ENCODE measurements at places on chromosomes 5 and 9.
A peak's percentile ranks its signal among the peaks of the same experiment; 100 is the strongest.

DNA sequence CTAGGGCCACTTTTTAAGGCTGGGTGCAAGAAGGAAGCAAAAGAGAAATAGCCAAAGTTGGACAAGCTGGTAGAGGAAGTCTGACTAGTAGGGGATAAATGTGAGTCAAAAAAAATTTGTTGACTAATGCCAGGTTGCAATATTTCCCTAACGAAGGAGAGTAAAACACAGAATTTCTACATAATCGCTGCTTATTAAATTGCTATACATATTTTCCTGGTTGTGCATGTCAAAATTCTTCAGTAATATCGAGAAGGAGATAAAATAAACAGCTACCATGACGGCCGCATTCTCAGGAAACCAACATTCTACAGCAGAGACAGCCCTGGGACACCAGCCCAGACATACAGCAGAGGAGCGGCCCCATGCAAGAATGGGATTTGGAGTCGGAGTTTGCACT is 148.3 kb downstream of the ESM1 start:
- DNase-seq: no peak

DNA sequence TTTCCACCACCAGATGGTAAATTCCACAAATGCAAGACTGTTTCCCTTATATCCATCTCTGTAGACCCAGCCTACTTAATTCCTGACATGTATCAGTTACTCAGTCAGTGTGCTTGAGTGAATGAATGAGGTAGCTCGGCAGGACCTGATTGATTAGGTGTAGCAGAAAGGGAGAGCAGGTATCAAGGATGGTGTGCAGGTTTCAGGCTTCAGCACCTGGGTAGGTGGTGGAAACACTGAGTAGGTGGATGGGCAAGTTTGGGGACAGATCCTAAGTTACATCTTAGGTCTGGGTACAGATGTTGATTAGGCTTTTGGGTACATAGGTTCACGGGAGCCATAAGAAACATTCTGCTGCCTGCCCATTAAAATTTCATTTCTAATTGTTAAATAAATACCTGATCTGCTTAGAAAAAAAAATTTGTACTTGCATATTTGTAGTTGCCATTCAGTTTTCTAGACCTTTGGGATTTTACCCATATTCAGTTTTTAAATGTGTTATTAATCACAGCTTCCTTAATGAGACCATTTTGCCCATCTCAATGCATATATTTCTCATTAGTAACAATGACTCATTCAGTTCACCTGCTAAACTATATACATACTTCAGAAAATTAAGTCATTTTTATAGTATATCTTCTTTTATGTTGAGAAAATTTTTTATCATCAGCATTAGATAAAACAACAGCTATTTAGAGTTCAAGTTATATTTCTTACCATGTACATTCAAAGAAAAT is 111.8 kb downstream of the INIP start:
- DNase-seq: no peak

DNA sequence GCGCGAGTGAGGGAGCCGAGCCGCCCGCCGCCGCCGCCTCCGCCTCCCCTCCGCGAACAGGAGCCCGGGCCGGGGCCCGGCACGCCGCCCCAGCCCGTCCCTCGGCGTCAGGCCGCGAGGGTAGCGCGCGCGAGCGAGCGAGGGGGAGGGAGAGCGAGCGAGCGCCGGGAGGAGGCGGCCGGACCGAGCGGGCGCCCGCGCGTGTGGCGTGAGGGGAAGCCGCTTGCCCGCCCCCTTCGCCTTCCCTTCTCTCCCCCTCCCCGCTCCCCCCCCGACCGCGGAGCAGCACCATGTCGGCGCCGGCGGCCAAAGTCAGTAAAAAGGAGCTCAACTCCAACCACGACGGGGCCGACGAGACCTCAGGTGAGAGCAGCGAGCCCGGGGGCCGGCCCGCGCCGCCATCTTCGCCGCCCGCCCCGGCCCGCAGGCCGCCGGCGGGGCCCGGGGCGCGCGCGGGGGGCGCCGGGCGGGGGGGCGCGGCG is 312 bp downstream of the SET start:
- peak; percentile 60 for DNase-seq

DNA sequence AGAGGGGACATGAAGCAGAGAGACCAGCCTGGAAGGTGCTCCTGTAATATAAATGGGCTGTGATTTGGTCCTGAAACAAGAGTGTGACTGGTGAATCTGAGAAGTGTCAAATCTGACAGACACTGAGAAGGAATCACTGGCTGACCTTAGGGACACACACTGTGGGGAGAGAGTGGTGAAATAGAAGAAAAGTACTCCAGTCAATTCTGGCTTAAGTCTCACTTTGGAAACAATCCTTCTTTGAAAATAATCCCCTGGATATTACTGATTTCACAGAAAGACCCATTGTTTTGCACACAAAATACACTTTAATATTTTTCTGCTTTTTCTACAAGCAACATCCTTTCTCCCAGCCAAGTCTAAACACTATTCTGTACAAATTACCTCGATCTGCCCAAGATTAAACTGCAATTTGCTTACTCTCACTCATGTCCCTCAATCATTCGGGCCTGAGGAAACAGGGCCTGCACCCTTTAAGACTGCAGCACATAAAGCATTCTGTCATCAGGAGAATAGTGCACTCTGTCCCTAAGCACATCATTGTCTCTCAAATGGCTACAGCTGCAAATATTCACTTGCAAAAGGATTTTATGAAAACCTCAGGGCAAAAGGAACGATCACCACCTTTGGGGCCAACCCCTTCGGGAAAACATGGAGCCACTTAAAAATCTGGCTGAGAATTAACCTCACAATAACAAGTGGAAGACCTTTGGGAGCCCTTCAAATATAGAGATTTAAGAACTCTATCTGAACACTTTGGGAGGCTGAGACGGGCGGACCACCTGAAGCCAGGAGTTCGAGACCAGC is 68.6 kb downstream of the MAPKAP1 start:
- DNase-seq: no peak

DNA sequence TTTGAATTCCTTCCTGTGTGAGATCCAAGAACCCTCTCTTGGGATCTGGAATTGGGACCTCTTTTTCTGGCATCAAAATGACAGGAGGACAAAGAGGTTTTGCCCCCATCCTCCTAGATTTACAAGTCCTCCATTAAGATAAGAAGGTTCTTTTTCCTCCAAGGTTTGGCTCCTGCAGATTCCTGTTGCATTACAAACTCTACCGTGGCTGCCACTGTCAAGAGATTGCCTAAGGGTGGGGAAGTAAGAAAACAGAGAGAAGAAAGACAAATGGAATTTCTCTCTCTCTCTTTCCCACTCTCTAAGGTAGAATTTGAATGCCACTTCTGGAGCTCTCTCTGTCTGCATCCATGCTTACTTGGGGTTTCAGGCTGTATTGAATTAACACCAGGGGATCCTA is 12.0 kb upstream of the SVEP1 start:
- DNase-seq: no peak

- DNase-seq: no peak
These were observed 42.7 kb upstream of the IL17B start for GRCh38 chr5:149421834-149422233.

- DNase-seq: no peak
These were observed 285.1 kb upstream of the TUT7 start for GRCh38 chr9:86639287-86639686.

DNA sequence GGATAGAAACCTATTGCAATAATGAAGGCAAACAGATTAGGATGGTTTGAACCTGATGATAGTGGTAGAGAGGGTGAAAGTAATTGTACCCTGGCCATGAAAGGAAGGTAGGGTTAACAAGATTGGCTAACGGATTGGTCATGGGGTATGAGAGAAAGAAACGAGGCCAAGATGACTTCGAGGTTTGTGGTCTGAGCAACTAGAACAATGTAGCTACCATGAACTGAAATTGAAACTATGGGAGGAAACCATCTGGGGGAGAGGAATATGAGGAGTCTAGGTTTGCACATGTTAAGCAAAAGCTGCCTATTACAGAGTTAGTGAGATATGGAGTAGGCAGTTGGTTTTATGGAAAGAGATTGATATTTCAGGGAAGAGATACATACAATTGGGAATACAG is 406.0 kb downstream of the PRELID2 start:
- no peak for DNase-seq

GRCh38 chr5:118146824-118147223 is 841.5 kb downstream of the DTWD2 start:
- DNase-seq: no peak

DNA sequence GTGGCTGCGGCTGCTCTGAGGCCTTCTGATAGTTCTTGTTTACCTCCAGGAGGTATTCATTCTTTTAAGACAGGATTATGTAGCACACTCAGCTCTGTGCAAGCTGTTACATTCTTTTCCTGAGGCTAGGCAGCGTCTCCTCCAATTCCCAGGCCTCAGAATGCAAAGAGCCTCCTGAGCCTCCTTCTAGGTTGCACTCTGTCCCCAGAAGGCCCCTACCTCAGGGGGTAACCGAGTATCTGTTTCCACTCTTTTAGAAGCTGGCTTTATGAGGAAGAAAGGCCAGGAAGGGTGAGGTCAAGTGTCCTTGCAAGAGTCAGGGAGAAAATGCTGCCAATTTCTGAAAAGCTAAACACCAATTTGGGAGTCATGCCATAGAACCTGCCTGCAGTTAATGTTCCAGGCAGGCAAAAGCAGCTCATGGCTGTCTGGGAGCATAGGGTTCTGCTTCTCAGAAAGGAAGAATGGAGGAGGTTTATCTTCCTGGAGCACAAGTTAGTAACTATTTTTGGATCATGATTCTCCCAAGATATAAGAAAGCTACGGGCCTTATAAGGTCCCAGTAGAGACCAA is 178.9 kb downstream of the SEMA6A start:
- no peak for DNase-seq

GRCh38 chr5:132865668-132866341 is 464 bp downstream of the GDF9 start:
- no peak for DNase-seq

- DNase-seq: no peak
These were observed 39.1 kb downstream of the FBN2 start for GRCh38 chr5:128498844-128499455.

GRCh38 chr5:125576822-125577221 is 830.4 kb upstream of the ZNF608 start:
- DNase-seq: no peak

DNA sequence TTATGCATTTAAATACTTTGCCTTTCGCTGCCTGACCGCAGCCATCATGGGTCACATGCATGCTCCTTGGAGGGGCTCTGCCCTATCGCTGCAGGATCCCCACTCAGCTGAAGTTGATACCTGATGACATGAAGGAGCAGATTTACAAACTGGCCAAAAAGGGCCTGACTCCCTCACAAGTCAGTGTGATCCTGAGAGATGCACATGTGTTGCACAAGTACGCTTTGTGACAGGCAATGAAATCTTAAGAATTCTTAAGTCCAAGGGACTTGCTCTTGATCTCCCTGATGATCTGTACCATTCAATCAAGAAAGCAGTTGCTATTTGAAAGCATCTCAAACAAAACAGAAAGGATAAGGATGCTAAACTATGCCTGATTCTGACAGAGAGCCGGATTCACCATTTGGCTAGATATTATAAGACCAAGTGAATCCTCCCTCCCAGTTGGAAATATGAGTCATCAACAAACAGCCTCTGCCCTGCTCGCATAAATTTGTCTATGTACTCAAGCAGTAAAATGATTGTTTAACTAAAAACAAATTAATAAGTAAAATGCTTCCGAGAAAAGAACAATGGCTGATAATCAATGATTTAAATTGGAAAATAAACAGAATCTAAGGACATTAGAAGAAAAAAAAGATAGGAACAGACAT is 41.6 kb upstream of the PPP2CA start:
- no peak for DNase-seq

- DNase-seq: no peak
These were observed 77.4 kb upstream of the LHFPL2 start for GRCh38 chr5:78726003-78726402.

GRCh38 chr9:108103046-108103693 is 613.6 kb upstream of the KLF4 start:
- no peak for DNase-seq

DNA sequence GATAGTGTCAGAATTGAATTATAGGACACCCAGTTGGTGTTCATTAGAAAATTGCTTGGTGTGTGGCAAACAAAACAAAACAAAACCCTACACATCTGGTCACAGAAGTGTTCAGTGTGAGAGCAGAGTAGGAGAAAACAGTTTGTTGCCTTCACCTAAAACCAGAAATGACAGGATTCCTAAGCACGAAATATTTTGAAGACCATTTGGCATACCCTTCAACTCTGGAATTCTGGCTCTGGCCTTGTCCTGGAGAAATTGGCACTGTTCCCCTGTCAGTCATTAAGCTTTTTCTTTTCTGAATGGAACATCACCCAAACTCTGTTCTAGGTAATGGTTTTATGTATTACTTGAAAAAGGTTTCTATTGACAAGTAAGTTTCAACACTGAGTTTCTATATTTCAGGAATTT is 110.2 kb upstream of the PCA3 start:
- DNase-seq: no peak

- DNase-seq: no peak
These were observed 75.5 kb downstream of the EPB41L4B start for GRCh38 chr9:109245310-109245897.

GRCh38 chr9:100020121-100020795 is 78.5 kb downstream of the ERP44 start:
- DNase-seq: no peak

DNA sequence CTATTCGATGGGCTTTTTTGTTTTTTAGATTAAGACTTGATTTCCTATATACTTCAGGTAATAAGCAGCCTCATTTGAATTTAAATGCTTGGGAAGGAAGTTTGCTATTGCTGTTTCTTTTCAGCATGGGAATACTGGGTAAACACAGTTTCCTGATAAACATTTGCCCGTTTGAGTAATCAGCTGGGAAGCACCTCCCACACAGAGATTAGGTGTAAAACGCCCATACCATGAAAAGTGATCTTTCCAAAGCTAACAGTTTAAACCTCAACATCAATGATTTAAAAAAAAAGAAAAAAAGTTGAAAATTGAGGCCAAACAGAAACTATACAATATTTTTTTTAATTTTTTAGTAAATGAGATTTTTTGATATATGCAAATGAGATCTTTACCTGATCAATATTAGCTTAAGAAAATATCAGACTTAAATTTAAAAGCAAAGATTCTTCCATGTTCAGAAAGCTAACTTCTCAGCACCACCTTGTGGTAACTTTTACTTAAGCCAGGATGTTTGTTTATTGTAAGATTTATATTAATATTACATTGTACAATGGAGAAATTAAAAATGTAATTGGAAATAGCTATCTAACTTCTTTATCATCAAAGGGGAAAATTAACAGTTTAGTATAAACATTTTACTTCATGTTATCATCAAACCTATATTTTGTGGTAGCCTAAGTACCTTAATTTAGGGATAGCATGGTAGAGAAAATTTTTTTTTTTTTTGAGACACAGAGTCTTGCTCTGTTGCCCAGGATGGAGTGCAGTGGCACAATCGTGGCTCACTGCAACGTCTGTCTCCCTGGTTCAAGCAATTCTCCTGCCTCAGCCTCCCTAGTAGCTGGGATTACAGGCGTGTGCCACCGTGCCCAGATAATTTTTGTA is 39.8 kb downstream of the F2RL2 start:
- DNase-seq: no peak

- DNase-seq: peak; percentile 29
These were observed 1.2 kb upstream of the NSD1 start for GRCh38 chr5:177132136-177133095.

DNA sequence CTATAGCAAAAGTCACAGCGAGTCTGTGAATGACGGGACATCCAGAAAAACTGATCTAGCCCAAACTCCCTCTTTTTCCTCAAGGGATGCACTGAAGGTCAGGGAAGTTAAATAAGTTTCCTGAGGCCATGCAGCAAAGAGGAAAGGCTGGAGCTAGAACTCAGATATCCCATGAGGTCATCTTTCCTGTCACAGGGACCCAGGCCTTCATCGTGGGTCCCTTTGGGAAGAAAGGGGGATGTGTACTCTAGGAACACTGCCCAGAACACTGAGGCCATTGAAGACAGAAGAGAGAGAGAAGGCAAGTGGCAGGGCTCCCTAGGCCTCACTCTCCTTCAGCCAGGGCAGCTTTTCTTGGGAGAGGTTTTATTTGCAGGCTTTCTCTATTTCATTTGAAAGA is 182.0 kb downstream of the EBF1 start:
- no peak for DNase-seq

All from left colon (tissue), 2 donors.